ENCODE measurements at places on chromosomes 2 and 18. TPM values are rescaled to one million over a fixed set of nuclear protein-coding genes. Genes with fewer than 3 reads are reported as not detected.

DNA sequence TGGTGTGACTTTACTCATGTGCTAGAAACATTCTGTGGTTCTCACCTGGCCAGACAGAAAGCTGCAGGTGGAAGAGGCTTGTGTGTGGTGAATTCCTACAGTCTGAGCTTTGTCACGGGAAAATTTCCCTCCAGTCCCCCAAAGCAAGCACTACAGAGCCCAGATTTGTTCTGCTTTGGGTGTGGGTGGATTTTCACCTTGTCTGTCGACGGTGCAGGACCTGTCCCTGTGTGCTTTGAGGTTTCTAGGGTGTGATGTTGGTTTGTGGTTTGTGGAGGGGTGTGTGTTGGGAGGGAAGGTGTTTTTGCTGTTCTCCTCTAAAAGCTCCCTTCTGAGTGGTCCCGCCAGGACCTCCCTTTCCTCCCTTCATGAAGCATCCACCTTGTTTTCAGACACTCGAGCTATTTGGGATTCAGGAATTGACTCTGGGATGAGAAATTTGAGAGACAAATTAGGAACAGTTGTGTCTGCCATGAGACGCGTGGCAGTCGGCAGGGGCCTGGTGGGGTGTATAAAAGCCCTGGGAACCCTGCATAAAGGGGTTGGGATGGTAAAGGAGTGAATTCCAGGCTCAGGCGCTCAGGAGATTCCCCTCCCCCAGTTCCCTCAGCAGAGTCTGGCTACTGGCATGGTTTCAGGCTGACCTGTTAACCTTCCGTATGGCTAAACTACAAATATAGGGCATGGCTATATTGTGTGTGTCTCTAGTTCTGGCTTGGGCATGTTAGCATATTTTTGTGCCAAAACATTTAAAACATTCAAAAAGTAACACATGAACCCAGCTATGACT is 65.5 kb downstream of the DGKD start:
- DNase-seq, result no peak

- DNase-seq, result no peak
Observed at GRCh38 chr2:41775366-41776025, 272.3 kb upstream of the PKDCC start.

- no peak for DNase-seq
Observed at GRCh38 chr2:168748461-168748860, 54.0 kb upstream of the NOSTRIN start.

DNA sequence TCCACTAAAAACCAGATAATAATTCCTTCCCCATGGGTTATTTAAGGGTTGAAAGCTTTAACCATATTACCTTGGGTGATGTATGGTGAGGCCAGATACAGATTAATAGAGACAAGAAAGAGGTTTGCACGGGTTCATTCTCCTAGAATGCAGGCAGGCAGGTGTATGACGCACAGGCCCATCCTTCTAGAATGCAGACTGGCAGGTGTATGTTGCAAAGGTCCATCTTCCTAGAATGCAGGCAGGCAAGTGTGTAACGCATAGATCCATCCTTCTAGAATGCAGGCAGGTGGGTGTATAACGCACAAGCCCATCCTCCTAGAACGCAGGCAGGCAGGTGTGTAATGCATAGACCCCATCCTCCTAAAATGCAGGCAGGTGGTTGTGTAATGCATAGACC is 3.9 kb downstream of the RSAD2 start:
- no peak for DNase-seq

DNA sequence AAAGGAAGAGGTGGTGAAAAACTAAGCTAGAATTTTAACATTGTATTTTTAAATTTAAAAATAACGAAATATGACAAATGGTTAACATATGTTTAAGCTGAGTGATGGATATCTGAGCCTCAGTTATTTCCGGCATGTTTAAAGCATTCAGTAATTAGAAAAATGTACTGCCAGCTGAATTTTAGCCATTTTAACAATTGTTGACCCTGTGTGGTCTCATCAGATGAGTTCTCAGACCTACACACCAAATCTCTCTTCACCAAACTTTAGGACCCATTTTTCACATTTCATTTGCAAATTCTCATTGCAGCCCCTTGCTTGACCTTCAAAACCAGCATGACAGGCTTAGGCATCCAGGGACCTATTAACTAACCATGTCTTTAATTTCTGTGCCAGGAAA is 91.5 kb upstream of the RGPD4 start:
- DNase-seq, result no peak

DNA sequence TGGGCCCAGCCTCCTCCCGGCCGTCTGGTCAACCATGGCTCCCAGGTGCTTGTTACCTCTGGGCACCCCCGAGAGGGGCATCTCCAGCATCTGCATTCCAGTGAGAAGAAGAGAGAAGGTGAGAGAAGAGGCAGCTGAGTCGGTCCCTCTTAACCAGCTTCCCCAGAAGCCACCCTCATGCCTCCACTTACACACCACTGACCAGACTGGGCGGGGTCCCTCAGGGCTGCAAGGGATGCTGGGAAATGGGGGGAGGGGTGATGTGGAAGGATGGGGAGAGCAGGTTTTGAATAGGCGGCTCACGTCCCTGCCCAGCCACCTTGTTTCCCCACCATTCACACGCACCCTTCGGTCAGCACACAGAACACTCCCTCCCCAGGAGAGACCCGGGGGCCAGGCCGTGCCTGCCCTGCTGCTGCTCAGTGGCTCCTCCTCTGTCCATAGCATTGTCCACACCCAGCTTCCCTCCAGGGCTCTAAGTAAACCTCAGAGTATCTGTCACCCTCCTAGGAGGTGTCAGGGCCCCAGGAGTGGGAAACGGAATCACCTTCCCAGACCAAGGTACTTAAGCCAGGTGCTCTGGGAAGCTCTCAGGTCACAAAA is 34.7 kb downstream of the GBX2 start:
- DNase-seq, result no peak

GRCh38 chr2:26002632-26003310 is 20.5 kb upstream of the KIF3C start:
- DNase-seq, result no peak

GRCh38 chr2:143357966-143358365 is 228.7 kb downstream of the ARHGAP15 start:
- DNase-seq, result no peak

DNA sequence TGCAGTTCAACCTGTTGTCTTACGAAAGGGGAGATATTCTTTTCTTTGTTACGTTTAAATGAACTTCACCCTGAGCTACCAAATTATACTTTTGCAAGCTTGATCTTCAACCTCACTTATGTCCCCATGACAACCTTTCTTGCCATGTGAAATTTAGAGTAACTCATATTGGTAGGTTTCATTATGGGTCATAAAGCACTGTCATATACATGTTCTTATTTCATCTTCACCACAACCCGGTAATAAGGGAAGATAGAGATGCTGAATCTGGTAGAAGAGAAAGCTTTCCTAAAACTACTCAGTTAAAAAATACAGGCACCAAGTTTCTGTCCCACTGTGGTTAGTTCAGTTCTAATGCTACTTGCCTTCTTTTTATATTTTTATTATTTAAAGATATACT is 208.5 kb upstream of the NRP2 start:
- DNase-seq, result no peak

DNA sequence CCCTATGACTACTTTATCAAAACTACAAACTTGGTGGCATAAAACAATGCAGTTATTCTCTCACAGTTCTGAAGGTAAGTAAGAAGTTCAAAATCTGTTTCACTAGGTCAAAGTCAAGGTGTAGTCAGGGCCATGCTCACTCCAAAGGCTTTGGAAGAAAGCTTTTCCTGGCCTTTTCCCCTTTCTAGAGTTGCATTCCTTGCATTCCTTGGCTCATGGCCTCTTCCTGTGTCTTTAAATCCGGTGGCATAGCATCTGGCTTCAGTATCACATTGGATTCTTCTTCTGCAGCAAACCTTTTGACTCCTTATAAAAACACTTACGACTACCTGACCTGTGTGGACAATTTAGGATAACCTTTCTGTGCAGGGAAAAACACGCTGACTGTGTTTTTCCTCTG is 543.5 kb upstream of the HNMT start:
- peak; percentile 2 for DNase-seq

DNA sequence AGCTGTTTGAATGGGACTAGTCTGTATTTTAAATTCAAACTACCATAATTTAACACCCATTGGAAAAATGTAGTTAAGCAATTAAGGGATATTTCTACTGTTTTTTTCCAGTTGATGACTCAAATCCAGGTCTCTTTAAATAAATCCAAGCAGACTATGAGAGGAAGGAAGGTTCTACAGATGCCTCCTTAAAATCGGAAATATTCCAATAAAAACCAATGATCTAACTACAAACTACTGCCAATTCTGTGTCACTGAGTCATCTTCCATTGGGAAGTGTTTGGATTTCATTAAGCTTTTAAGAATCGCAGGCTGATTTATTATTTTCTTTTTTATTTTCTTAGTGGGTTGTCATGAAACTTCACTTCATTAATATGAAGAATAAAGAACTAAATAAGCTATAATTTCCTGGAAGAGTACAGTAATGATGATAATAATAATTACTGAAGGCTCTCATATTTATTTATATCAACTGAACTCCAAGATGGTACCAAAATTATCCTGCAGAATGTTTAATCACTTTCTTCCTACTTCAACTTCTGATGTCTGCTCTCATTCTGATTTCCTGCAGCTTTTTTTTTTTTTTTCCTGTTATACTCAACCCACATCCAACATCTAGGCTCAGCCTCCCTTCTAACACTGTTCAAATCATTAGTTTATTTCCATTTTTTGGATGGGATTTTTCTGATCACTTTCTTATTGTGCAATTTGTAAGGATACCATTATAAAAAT is 166.3 kb upstream of the FN1 start:
- DNase-seq, result peak; percentile 58

GRCh38 chr2:72004201-72004915 is 143.3 kb downstream of the CYP26B1 start:
- no peak for DNase-seq

- no peak for DNase-seq
Observed at GRCh38 chr18:10437837-10438236, 16.6 kb upstream of the APCDD1 start.

DNA sequence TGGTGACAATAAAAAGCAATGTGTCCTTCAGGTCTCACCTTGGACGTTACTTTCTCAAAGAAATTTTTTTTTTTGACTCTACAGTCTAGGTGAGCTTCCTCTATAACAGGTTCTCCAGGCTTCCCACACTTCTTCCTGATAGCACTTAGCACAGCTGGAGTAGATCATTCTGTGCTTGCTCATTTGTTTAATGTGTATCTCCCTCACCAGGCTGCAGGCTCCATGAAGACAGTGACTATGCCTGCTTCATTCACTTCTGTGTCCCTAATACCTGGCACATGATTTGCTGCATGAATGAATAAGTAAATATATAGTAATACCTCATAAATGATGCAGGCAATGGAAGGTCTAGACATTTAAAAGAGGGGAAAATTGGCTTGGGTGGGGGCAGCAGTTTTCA is 109.9 kb upstream of the CD302 start:
- no peak for DNase-seq

DNA sequence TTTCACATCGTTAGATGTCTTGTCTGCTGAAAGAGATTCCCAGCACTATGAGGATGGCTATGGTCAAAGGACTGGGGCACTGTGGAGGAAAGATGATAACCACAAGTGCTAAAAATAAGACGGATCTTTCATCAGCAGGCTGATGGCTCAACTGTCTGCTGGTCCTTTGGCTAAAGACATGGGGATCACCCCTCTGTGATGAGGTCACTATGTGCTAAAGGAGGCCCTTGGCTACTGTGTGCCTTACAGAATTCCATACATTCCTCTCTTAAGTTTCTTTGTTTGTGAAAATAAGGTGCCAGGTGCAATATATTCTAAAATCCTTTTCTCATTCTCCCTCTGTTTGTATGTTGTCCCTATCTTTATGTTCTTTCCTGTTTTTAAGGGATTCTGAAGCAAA is 39.7 kb upstream of the LYPD6 start:
- DNase-seq, result no peak

DNA sequence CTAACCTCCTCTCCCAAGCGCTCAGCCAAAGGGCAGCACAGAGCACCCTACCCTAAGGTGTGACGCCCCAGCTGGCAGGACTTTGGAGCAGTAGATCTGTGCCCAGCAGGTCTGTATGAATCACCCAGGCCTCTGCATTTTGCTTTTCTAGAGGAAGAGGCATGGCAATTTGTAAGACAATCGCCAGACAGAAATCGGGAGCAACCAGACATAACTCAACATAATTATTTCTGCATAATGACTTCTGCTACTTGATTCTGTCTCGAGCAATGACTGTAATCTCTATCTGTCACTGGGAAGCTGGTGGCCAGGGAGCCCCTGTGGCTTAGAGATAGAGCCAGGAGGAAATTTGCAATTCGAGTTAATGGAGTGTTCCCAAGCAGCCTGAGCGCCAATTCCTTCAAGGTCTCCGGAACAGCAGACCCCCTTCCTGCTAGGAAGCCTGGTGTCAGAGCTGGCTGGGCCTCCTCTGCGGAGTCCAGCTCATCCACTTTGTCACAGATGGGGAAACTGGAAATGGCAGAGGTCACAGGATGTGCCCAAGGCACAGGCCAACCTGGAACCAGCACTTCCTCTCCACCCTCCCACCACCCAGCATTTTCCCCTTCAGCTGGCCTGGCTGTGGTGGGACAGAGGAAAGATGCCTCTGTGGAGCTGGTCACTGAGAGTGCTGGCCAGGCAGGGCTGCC is 55.0 kb downstream of the ODC1 start:
- no peak for DNase-seq

DNA sequence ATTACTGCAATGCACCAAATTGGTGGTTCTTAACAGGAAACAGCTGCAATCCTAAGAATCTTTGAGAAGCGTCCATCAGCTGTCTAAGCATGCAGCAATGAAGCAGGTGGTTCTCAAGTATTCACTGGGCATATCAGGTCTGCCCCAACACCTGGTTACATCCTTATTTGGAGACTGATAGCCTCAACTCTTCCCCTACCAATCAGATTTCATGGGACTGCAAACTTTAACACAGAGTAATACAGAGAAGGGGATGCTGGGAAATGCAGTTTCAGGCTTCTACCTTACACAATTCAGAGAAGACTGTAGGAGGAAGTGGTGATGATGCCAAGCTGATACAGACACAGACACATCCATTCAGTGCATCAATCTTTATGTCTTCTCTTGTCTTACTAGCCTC is 240.5 kb downstream of the BCL2 start:
- DNase-seq, result no peak

DNA sequence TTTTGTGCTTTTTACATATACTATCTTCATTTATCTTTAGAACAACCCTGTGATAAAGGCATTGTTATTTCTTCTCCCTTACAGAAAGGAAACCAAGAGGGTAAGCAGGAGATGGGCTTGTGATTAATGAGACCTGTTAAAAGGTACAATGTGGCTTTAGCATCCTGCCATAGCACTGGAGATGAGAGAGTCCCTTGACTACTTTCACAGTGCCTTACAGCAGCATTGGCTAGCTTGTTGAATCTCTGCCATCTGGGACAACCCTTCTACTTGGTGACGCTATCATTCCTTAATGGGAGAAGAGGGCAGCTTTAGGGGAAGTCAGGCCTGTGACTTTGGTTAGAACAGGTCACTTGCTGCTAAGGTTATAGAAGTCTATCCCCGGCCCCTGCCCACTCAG is 68.1 kb upstream of the LYPD6B start:
- no peak for DNase-seq

Gene MRPS9
- 21.2 TPM for total RNA-seq

Gene ATF2
- total RNA-seq, result 33.7 TPM

Gene REEP1
- total RNA-seq, result 2.5 TPM

Gene ANKRD62
- not detected for total RNA-seq

Gene DSG4
- total RNA-seq, result not detected

Gene UGT1A8
- not detected for total RNA-seq

Gene COL4A3
- total RNA-seq, result 0.47 TPM

Gene REG3G
- not detected for total RNA-seq
